NCI-H2081 (cell line): ENCODE measurements at places on chromosomes 4 and X.
A peak's percentile ranks its signal among the peaks of the same experiment; 100 is the strongest.

DNA sequence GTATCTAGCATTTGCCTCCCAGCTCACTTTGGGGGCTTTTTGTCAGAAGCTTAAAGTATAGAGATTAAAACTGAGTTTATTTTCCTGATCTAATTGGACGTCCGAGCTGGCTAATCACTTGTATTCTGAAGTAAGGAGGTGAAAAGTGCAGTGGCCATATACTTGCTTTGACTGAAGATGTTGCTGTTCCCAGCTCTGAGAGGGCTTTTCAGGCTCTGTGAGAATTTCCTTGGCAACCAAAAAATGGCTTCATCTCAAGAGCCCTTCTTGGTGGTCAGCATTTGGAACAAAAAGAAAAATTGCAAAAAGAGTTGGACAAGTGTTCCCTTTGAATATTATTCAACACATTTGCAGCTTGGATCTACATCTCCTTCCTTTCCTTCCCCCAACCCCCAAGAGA lies 67.0 kb downstream of the SLC4A4 start:
- DNase-seq: no peak

- no peak for DNase-seq
These were observed 167.3 kb downstream of the MID1IP1 start for GRCh38 chrX:38968344-38969216.

DNA sequence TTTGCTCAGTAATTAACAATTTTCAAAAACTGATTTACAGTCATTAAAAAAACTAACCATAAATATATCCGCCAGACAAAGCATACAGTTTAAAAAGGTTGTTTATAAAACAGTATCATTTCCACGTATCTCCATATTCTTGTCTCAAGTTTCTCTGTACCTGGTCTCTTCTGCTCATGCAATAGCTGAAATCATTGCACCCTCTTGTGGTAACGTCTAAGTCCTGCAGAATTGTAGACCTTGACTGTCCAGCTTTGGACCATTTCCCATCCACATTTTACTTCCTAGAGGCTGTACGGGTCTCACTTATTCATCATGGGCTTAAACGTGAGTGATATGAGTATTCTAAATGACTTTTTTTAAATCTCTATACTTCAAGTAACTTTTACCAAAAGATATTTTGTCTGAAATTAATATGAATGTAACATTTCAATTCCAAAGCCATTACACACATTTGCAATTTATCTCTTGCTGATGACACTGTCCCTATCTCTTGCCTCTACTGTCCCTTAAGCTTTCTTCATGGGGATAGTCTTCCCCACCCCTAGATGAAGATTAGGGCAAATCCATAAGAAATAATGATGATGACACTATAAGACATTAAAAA lies 118.5 kb downstream of the BTC start:
- DNase-seq: peak; percentile 57

DNA sequence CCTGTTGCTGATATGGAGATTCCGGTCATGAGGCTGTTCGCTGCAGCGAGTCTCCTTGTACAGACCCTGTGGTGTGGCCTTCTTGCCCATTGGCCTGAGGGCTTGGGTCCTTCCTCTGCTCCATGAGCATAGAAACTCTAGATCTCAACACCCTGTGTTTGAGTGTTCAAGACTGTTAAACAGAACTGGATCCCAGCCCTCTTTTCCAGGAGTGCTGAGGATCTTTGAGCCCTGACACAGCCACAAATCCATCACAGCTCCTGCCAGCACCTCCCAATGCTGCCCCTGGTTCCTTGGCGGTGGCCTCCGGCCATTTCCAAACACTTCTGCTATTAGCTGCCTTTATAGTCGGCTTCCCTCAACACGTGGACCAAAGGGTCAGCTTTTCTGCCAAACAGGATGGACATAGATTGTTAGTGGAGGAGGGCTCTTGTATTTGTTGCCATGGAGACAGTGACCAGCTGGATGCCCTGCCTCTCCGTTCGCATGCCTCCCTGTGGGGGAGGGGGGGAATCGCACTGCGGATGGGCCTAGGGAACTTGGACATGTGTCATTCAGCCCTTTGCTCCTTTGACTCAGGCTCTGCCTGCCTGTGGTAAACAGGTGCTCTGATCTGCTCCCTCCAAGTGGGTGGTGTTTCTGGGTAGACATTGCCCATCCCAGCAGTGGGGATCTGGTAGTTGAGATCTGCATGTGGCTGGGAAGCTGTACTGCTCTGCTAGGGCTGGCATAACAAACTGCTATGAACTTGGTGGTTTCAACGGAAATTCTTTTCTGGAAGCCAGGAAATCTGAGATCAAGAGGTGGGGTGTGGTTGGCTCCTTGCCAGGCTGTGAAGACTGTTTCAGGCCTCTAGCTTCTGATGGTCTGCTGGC lies 6.9 kb upstream of the WDR1 start:
- no peak for DNase-seq

DNA sequence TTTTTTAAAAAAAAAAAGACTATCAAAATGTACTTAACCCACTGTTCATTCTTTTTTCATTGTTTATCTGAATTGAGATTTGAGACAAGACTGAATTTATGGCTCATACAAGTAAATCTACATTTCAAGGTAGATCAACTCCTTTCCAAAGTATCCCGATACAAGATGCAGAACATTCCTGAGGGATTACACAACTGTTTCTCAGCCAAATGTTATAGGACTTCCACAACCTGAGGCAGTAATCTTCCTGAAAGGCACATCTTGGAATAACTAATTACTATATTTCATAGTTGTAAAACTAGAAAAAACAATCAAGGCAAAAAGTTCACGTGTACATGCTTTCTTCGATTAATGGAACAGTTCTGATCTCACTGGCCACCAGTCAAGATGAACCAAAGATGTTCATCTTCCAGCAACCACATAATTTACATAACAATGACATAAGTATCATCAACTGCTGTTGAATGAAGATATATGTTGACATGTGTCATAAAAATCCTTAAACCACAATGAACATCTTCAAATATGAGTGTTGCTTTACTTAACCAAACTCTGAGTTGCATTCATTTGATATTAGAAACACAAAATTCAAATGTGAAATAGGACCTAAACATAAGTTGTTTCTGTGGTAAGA lies 225.2 kb upstream of the DKK2 start:
- no peak for DNase-seq

- DNase-seq: no peak
These were observed 107.6 kb upstream of the PDLIM3 start for GRCh38 chr4:185642907-185643306.

DNA sequence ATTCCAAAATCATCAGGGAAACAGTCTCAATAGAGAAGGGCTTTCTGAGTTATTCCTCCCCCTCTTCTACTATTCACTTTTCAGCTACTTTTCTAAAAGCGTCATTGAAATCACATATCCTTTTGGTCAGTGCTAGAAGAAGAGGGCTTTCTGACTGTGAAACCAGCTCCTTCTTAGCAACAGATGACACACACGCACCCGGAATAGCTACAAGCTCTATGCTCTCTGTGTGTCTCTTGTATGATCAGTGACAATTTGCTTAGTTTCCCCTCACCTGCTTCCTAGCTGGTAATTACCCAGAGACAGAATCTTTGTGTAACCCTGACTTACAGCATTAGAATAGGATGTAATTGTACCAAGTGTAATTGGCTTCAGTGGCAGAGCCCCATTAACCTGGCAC lies 268.1 kb upstream of the SLITRK2 start:
- DNase-seq: no peak

DNA sequence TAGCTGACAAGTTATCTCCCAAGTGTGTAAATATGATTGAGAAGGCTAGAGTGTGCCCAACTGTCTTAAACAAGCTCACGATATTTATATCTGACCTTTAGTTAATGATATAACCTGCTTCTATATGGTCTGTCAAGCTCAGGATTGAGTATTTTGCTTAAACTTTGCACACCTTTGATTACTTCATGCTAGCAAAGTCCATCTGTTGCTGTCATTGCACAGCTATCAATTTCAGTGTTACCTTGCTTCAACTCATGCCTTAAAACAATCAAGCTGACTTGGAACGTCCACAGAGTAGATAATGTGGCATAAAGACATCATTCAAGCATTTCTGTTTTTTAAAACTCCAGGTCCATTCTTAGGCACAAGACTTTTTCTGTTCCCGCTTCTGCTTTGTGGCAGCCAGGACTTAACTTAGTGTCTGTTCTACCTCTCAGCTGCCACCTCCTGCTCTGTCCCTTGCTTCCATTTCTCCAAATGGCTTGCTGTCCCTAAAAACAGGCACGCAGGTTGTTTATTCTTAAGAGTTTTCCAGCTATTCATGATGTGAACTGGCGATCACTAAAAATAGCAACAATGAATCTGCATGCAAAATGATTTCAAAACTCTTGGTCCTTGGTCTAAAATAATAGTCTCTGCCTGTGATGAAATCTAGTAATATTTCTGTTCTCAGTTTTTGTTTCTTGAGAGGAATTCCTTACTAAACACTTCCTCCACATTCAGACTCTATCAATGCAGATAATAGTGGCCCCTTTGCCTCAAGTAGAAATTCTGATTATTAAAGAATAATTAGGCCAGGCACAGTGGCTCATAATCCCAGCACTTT lies 16.3 kb upstream of the NEIL3 start:
- no peak for DNase-seq

- no peak for DNase-seq
These were observed at the start of gene ZFP92 for GRCh38 chrX:153411255-153411987. ZFP92 (plus strand) TSS chrX:153411472; CDS start chrX:153418323, 6,851 bp downstream.

GRCh38 chr4:182567119-182567518 lies 323.9 kb downstream of the TENM3 start:
- DNase-seq: no peak

- DNase-seq: no peak
These were observed 541.4 kb downstream of the TRIML1 start for GRCh38 chr4:188680667-188681063.
